ENCODE measurements at places on chromosomes 7 and 10. TPM values are rescaled to one million over a fixed set of nuclear protein-coding genes. Genes with fewer than 3 reads are reported as not detected.

CYTH3 gene
- polyA plus RNA-seq, result 39.5 TPM

ORC5 gene
- 24.4 TPM for polyA plus RNA-seq

GIMAP8 gene
- 8.6 TPM for polyA plus RNA-seq

UCMA gene
- not detected for polyA plus RNA-seq

DDIT4 gene
- polyA plus RNA-seq, result 51.4 TPM

C7orf33 gene
- not detected for polyA plus RNA-seq

HECTD2 gene
- polyA plus RNA-seq, result 27.5 TPM

SLC16A9 gene
- 30.5 TPM for polyA plus RNA-seq

NPC1L1 gene
- polyA plus RNA-seq, result 4.3 TPM

MEOX2 gene
- 0.78 TPM for polyA plus RNA-seq

PKD1L1 gene
- 0.54 TPM for polyA plus RNA-seq

UPK3B gene
- 3.5 TPM for polyA plus RNA-seq

INA gene
- polyA plus RNA-seq, result 0.18 TPM

KIAA1549 gene
- 14.2 TPM for polyA plus RNA-seq

SLC18A3 gene
- polyA plus RNA-seq, result not detected

SLC25A40 gene
- polyA plus RNA-seq, result 42.3 TPM

OPN1SW gene
- 1.9 TPM for polyA plus RNA-seq

IKZF5 gene
- polyA plus RNA-seq, result 21.1 TPM

CLCN1 gene
- 0.22 TPM for polyA plus RNA-seq

FBXL15 gene
- polyA plus RNA-seq, result 14.8 TPM

PLEKHA1 gene
- 96.3 TPM for polyA plus RNA-seq

ADK gene
- polyA plus RNA-seq, result 27.4 TPM

NOS3 gene
- polyA plus RNA-seq, result 12.3 TPM

SLC29A4 gene
- 27.2 TPM for polyA plus RNA-seq

ZPBP gene
- 0.73 TPM for polyA plus RNA-seq
